ENCODE measurements at places on chromosomes 2 and 18. TPM values are rescaled to one million over a fixed set of nuclear protein-coding genes. Genes with fewer than 3 reads are reported as not detected.

DNA sequence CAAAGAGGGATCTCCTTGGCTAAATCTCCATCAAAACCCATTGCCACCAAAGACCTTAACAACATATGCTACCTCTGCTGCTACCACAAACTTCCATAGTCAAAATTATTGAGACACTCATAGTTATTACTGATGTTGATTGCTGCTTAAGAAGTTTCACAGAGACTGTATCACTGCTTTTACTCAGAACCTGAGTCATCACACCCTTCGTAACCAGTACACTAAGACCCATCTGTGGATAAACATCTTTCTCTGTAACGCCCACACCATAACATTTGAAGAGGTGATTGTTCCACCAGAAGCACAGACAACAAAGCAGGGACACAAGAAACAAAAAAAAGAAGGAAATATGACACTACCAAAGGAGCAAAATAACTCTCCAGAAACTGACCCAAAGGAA, 1563.1 kb downstream of the LRP1B start:
- no peak for DNase-seq

GRCh38 chr2:44769349-44770011, 172.0 kb upstream of the SIX3 start:
- DNase-seq = no peak

- no peak for DNase-seq
These were observed 60.9 kb upstream of the SALL3 start for GRCh38 chr18:78918707-78919106.

DNA sequence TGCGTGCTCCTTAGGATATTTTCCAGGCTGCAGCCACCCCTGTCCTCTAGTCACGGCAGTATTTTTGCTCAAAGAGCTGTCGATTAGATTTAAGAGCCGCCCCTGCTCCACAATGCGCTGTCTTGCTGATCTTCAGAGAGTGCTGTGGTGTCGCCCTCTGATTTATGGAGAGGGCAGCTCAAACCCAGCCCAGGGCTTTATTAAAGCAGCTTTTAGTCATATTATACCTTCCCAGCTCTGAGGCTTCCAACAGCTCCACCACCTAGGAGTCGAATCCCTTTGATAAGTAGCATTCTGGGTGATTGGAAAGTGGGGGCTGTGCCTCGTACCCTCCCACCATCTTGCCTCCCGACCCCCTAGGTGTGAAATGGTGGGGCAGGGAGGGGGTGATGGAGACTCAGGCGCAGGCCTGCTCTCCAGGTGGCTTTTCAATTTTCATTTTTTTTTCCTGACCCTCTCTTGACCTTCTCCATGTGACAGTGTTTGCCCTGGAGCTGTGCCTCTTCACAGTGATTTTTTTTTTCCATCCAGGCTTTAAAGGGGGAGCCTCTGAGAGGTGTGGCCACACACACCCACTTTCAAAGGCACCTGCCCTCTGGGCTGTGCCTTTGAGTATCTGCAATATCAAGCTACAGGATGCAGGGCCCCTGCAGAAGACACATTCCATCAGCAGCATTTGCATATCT, 53.1 kb upstream of the NRP2 start:
- no peak for DNase-seq

Gene ARHGAP28
- total RNA-seq = 4.4 TPM

Measured in pulmonary artery endothelial cell (primary cell).